ENCODE measurements at places on chromosomes 16 and 17. TPM values are rescaled to one million over a fixed set of nuclear protein-coding genes. Genes with fewer than 3 reads are reported as not detected.
A peak's percentile ranks its signal among the peaks of the same experiment; 100 is the strongest.

- no peaks in the 10 kb centered on the region for H3K4me1 ChIP-seq
- H3K27ac ChIP-seq, result no peak overlapping the region
- no peak overlapping the region for H3K4me3 ChIP-seq
- peaks cover 30% of the 10 kb centered on the region for H3K27me3 ChIP-seq
- no peak for DNase-seq
- H3K36me3 ChIP-seq, result no peaks in the 10 kb centered on the region
These were observed 3.3 kb upstream of the CCL18 start for GRCh38 chr17:36060816-36061215.

The ABCA8 gene
- total RNA-seq, result not detected

The EVPLL gene
- total RNA-seq, result not detected

The C17orf113 gene
- total RNA-seq, result 0.04 TPM

The CA7 gene
- not detected for total RNA-seq

The HOXB3 gene
- 4.5 TPM for total RNA-seq

DNA sequence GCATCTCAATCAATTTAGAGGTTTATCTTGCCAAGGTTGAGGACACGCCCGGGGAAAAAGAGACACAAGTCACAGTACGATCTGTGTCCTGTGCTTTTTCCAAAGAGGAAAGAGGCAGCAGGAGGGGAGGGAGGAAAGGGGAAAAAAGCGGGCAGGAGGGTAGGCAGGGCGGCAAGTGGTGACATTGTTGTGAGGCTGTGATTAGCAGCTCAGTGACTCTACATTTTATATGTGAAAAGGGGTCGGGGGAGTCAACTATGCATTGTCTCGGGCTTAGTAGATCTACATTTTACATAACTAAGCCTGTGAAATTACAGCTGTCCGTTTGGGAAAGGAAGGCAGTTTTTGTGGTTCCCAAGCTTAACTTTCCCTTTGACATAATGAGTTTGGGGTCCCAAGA is 22.2 kb upstream of the RIPOR1 start:
- H3K36me3 ChIP-seq, result peaks cover 28% of the 10 kb centered on the region
- DNase-seq, result no peak
- H3K4me3 ChIP-seq, result no peak overlapping the region
- H3K27me3 ChIP-seq, result no peaks in the 10 kb centered on the region
- H3K27ac ChIP-seq, result peak overlapping the region; percentile 79

DNA sequence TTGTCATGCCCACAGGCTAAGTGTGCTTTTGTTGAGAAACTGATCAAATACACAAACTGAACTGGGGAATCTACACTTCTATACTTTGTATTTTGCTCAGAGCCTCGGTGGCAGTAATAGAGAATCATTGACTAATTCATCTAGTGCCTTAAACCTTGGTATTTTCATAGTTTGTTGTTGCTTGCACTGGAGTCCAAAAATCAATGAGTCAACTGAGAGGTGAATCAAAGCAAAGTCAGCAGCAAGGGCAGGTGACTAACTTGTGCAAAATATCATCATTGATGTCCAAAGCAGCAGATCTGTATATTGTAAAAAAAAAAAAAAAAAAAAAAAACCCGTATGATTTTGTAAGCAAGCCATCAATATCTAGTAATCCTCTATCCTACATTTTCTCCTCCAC is 296.4 kb downstream of the MAP2K6 start:
- H3K27ac ChIP-seq, result no peak overlapping the region
- no peak overlapping the region for H3K4me3 ChIP-seq
- no peaks in the 10 kb centered on the region for H3K27me3 ChIP-seq
- no peaks in the 10 kb centered on the region for H3K36me3 ChIP-seq

The KRT15 gene
- not detected for total RNA-seq

- DNase-seq, result no peak
- no peak overlapping the region for H3K27ac ChIP-seq
- no peaks in the 10 kb centered on the region for H3K27me3 ChIP-seq
- peaks cover 42% of the 10 kb centered on the region for H3K36me3 ChIP-seq
- no peak overlapping the region for H3K4me3 ChIP-seq
- H3K4me1 ChIP-seq, result peaks cover 43% of the 10 kb centered on the region
These were observed 7.1 kb downstream of the XPO6 start for GRCh38 chr16:28204622-28205021.

The ACAP1 gene
- total RNA-seq, result 775 TPM

- H3K27ac ChIP-seq, result no peak overlapping the region
- H3K36me3 ChIP-seq, result no peaks in the 10 kb centered on the region
- H3K27me3 ChIP-seq, result no peaks in the 10 kb centered on the region
- H3K4me3 ChIP-seq, result no peak overlapping the region
- H3K4me1 ChIP-seq, result peaks cover 4% of the 10 kb centered on the region
- no peak for DNase-seq
These were observed 251.2 kb downstream of the PARN start for GRCh38 chr16:14378689-14379467.

DNA sequence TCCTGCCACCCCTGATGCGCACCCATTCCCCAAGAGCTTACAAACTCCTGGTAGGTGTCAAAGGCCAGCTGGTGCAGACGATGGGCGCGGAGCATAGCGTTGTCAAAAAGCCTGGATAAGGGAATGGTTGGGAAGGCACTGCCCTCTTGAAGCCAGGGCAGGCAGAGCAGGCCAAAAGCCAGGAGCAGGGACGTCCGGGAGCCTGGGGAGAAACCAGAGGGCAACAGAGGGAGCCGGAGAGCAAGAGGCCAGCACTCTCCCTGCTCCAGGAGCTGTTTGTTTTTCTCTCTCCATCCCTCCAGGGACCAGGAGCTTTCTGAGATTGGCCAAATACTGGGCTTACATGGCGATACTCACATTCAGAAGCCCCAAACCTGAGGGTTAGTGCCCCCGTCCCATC is 334 bp downstream of the GH1 start:
- H3K27ac ChIP-seq, result no peak overlapping the region
- H3K4me3 ChIP-seq, result no peak overlapping the region
- peaks cover 4% of the 10 kb centered on the region for H3K27me3 ChIP-seq
- H3K4me1 ChIP-seq, result peaks cover 7% of the 10 kb centered on the region
- no peak for DNase-seq
- no peaks in the 10 kb centered on the region for H3K36me3 ChIP-seq

GRCh38 chr16:88507231-88507743 is 54.2 kb downstream of the ZFPM1 start:
- H3K36me3 ChIP-seq, result no peaks in the 10 kb centered on the region
- H3K4me1 ChIP-seq, result no peaks in the 10 kb centered on the region
- no peak overlapping the region for H3K27ac ChIP-seq
- H3K4me3 ChIP-seq, result no peak overlapping the region
- no peaks in the 10 kb centered on the region for H3K27me3 ChIP-seq

DNA sequence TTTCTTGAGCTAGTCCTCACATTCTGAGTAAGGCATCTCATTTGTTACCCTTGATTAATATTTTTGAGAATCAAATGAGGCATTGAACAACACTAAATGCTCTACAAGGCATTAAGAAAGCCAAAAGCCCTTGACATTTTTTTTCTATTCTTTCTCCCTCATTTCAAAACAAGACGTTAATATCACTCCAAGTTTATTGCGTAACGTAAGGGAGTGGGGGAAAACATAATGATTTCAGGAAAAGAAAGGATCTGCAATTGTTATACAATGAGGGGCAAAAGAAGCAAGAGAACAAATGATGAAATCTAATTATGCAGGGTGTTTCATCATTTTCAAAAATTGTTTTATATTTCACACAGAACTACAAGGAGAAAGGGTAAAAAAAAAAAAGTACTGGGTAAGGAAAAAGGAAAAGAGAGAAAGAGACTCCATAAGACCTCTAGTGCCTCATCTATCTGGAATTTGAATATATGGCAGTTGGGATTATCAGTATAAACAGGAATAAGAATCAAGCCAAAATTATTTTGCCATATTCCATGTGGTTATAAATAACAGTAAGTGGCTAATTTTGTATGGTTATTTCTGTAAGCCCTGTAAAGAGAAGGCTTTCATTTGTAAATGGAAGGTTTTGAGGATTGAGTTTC is 163.0 kb downstream of the ABCA8 start:
- peaks cover 12% of the 10 kb centered on the region for H3K4me1 ChIP-seq
- H3K27me3 ChIP-seq, result peaks cover 19% of the 10 kb centered on the region
- no peak overlapping the region for H3K4me3 ChIP-seq

- no peaks in the 10 kb centered on the region for H3K4me1 ChIP-seq
- H3K27ac ChIP-seq, result no peak overlapping the region
- no peak for DNase-seq
These were observed 25.0 kb upstream of the C16orf78 start for GRCh38 chr16:49348408-49349176.

All from activated CD4-positive, alpha-beta T cell treated with anti-CD3 and anti-CD28 coated beads, Interleukin-2, amount 10 ng/mL, durations not matched to agents 7 days and 5 days (primary cell).